PC-3 (cell line): ENCODE measurements at places on chromosomes 11 and 22. TPM values are rescaled to one million over a fixed set of nuclear protein-coding genes. Genes with fewer than 3 reads are reported as not detected.

The APOA5 gene
- not detected in 2 replicates for total RNA-seq

- no peaks in the 10 kb centered on the region for H3K36me3 ChIP-seq
- no peaks in the 10 kb centered on the region for H3K4me1 ChIP-seq
- H3K27me3 ChIP-seq = no peaks in the 10 kb centered on the region
These were observed 551.0 kb upstream of the ANO5 start for GRCh38 chr11:21641869-21642268.

- no peaks in the 10 kb centered on the region for H3K4me1 ChIP-seq
- DNase-seq = peak; percentile 65
- H3K4me3 ChIP-seq = no peak overlapping the region
- H3K36me3 ChIP-seq = no peaks in the 10 kb centered on the region
- H3K27me3 ChIP-seq = peaks cover 4% of the 10 kb centered on the region; the same call in 1 of the 2 replicates
These were observed 22.1 kb downstream of the GGTLC2 start for GRCh38 chr22:22666307-22667091.

- no peaks in the 10 kb centered on the region for H3K4me1 ChIP-seq
- H3K27ac ChIP-seq = no peak overlapping the region
- no peak overlapping the region for H3K4me3 ChIP-seq
These were observed 739.9 kb downstream of the FAM181B start for GRCh38 chr11:81993755-81994154.

DNA sequence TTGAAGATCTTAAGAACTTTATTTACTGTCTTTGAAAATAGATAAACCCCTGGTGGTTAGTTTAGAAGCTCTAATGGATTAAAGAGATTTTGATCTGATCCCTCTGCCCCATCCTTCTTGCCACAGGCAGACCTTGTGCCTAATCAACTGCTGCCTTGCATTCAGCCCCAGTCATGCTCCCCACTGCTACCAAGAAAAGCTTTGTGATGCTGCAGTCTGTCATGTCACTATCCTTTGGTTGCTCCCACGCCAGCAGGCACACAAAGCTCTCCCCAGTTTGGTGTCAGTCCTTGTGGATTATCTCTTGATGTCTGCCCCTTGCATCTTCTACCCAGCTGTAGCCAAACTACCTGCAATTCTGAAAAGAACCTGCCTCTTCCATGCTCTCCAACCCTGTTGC, 112.2 kb downstream of the MTNR1B start:
- H3K27me3 ChIP-seq = peaks cover 16% of the 10 kb centered on the region; the same call in 1 of the 2 replicates
- no peak overlapping the region for H3K4me3 ChIP-seq
- no peaks in the 10 kb centered on the region for H3K36me3 ChIP-seq
- peaks cover 10% of the 10 kb centered on the region; the same call in 1 of the 2 replicates for H3K4me1 ChIP-seq
- no peak overlapping the region for H3K27ac ChIP-seq

The AQP11 gene
- total RNA-seq = 2.2 and 3.1 TPM in 2 replicates

- DNase-seq = no peak
- H3K36me3 ChIP-seq = no peaks in the 10 kb centered on the region
- no peak overlapping the region for H3K4me3 ChIP-seq
- H3K4me1 ChIP-seq = no peaks in the 10 kb centered on the region
- no peak overlapping the region for H3K27ac ChIP-seq
- no peaks in the 10 kb centered on the region for H3K27me3 ChIP-seq
These were observed 634.3 kb downstream of the OPCML start for GRCh38 chr11:132898021-132898420.

GRCh38 chr11:12223771-12224536, 113.6 kb downstream of the MICAL2 start:
- peak; percentile 64 for DNase-seq
- peak overlapping the region; percentile 99 for H3K27ac ChIP-seq
- peaks cover 29% of the 10 kb centered on the region for H3K4me1 ChIP-seq
- peaks cover 31% of the 10 kb centered on the region for H3K36me3 ChIP-seq
- no peaks in the 10 kb centered on the region for H3K27me3 ChIP-seq

DNA sequence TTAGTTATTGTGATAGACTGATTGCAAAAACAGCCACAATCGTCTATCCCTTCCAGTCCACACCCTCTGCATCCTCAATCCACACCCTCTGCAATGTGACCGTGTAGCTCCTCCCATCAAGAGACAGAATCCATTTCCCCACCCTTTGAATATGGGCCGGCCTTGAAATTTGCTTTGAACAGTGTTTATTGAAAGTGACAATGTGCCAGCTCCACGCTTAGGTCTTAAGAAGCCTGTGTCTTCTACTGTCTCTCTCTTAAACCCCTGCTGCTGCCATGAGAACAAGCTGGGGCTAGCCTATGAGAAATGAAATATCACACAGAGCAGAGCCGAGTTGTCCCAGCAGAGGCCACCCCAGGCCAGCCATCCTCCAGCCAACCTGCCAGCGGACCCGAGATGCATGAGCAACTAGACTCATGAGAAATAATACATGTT, 22.3 kb upstream of the MICAL2 start:
- H3K4me3 ChIP-seq = no peak overlapping the region; the same call in 1 of the 2 replicates
- H3K27me3 ChIP-seq = no peaks in the 10 kb centered on the region
- peak overlapping the region; percentile 99 for H3K27ac ChIP-seq

- peaks cover 36% of the 10 kb centered on the region for H3K27me3 ChIP-seq
- no peaks in the 10 kb centered on the region for H3K4me1 ChIP-seq
- no peak overlapping the region for H3K27ac ChIP-seq
- no peak overlapping the region for H3K4me3 ChIP-seq
- DNase-seq = no peak
These were observed 41.2 kb downstream of the NTM start for GRCh38 chr11:131411636-131412035.

- no peaks in the 10 kb centered on the region for H3K27me3 ChIP-seq
- H3K27ac ChIP-seq = no peak overlapping the region
- DNase-seq = no peak
- H3K4me1 ChIP-seq = no peaks in the 10 kb centered on the region
- no peaks in the 10 kb centered on the region for H3K36me3 ChIP-seq
These were observed 92.6 kb upstream of the LIN7C start for GRCh38 chr11:27599217-27599616.

The ACCS gene
- total RNA-seq = 3.8 and 7.5 TPM in 2 replicates

- H3K36me3 ChIP-seq = no peaks in the 10 kb centered on the region
- DNase-seq = no peak
- H3K4me1 ChIP-seq = peaks cover 25% of the 10 kb centered on the region
- H3K27ac ChIP-seq = no peak overlapping the region
- no peaks in the 10 kb centered on the region for H3K27me3 ChIP-seq
These were observed 4.7 kb downstream of the KCNJ1 start for GRCh38 chr11:128862406-128862805.

The LYVE1 gene
- total RNA-seq = not detected in 2 replicates

GRCh38 chr11:123430721-123431497, 840 bp downstream of the GRAMD1B start:
- peaks cover 48% of the 10 kb centered on the region for H3K4me1 ChIP-seq
- H3K27ac ChIP-seq = peak overlapping the region; percentile 91
- 0 out of 2 replicates have a peak, but pooled peaks cover 5% of the 10 kb centered on the region for H3K36me3 ChIP-seq
- peak; percentile 72 for DNase-seq

The OR4X1 gene
- total RNA-seq = not detected in 2 replicates

DNA sequence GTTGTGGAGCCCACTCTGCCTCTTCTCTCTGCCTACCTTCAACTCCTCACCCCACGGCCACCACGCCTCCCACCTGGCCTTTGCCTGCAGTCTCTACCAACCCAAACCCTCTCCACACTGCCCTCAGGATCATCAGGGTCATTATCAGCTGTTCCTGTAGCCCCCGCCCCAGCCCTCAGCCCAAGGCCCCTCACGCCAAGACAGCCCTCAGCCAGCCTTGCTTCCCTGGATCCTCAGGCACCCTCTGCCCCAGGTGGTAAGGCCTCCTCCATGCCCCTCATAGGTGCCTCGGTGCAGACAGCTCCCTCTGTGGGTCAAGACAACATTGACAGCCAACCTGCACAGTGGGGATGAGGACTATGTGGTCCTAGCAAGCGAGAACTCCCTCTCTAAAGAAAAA, 1.7 kb downstream of the SBF1 start:
- H3K4me3 ChIP-seq = peak overlapping the region; percentile 84
- H3K27ac ChIP-seq = no peak overlapping the region
- DNase-seq = peak; percentile 36
- no peaks in the 10 kb centered on the region; the same call in 1 of the 2 replicates for H3K36me3 ChIP-seq
- no peaks in the 10 kb centered on the region for H3K27me3 ChIP-seq

The MYEOV gene
- 59.0 and 71.8 TPM in 2 replicates for total RNA-seq

The CCT8L2 gene
- total RNA-seq = not detected in 2 replicates

DNA sequence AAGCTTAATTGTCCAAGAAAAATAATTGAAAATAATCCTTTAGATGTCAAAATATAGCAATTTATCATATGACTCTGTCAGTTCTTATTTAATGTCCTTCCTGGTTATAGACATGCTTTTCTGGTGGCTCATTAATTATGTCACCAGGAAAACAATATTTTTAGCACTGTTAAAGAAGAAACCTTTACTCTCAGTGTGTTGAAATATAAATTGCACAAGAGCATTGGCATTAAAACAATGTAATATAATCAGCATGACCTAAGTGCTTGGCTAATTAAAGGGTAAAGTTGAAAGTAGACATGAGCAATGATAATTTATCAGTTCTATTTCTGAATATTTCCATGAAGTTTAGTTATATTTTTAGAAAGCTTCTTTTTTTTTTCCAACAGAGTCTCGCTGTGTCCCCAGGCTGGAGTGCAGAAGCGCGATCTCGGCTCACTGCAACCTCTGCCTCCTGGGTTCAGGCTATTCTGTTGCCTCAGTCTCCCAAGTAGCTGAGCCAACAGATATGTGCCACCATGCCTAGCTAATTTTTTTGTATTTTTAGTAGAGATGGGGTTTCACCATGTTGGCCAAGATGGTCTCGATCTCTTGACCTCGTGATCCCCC, 232.3 kb downstream of the JRKL start:
- H3K36me3 ChIP-seq = no peaks in the 10 kb centered on the region
- H3K4me3 ChIP-seq = no peak overlapping the region
- no peaks in the 10 kb centered on the region for H3K4me1 ChIP-seq
- peaks cover 37% of the 10 kb centered on the region for H3K27me3 ChIP-seq
- no peak for DNase-seq
- no peak overlapping the region for H3K27ac ChIP-seq

- peak; percentile 90 for DNase-seq
- peak within 1 kb of the TSS; percentile 97 for H3K27ac ChIP-seq
- no peaks in the 10 kb centered on the region for H3K27me3 ChIP-seq
- H3K4me1 ChIP-seq = peaks cover 47% of the 10 kb centered on the region
- no peaks in the 10 kb centered on the region for H3K36me3 ChIP-seq
These were observed at the start of gene LPXN for GRCh38 chr11:58575377-58576020. TSS of gene LPXN (minus strand) at chr11:58575856. CDS start at chr11:58575772, 84 bp downstream.

GRCh38 chr11:57049749-57050148, 61.0 kb downstream of the OR5AK2 start:
- DNase-seq = no peak
- H3K4me1 ChIP-seq = no peaks in the 10 kb centered on the region
- H3K27me3 ChIP-seq = peaks cover 22% of the 10 kb centered on the region
- H3K27ac ChIP-seq = no peak overlapping the region

DNA sequence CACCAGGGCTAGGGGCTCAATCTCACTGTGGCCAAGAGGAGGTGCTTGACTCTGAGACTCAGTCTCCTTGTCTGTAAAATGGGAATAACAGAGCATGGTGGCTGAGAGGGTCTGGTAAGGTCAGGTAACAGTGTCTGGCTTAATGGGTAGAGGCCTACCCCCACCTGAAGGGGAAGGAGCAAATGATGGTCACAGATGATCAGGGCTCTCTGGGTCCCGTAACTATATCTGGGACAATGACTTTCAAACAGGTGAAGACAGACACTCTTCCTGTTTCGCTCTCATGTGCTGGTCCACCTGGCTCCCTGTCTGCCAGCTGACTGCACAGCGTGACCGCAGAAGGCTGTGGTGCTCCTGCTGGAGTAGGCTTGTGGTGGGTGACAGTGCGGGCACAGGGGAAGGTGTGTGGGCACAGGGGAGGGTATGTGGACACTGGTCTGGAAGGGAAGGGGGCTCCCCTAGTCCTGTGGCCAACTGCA, 4.0 kb downstream of the A4GALT start:
- H3K4me1 ChIP-seq = no peaks in the 10 kb centered on the region
- no peak overlapping the region for H3K4me3 ChIP-seq
- H3K36me3 ChIP-seq = no peaks in the 10 kb centered on the region
- H3K27ac ChIP-seq = no peak overlapping the region

DNA sequence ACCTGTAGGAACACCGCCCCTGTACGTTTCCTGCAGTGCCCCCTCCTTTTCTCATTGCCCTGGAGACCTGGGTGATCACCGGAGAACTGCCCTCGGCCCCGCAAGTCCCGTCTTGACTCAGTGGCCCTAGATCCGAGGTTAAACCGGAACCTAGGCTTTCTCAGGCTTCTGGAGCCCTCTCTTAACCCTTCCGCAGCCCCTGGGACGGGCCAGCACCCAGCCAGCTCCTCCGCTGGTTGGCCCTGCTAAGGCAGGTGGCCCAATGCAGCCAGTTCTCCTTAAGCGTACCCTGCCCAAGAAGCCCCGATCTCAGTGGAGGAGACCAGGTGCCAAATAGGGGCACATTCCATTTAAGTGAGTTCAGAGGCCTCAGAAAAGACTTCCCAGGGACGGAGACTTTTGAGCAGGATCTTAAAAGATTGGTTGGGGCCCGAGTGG, 776 bp downstream of the NLRX1 start:
- peak; percentile 72 for DNase-seq
- peaks cover 22% of the 10 kb centered on the region for H3K4me1 ChIP-seq

GRCh38 chr11:76567261-76567660, 103.3 kb downstream of the LRRC32 start:
- H3K36me3 ChIP-seq = no peaks in the 10 kb centered on the region
- no peaks in the 10 kb centered on the region for H3K27me3 ChIP-seq
- no peaks in the 10 kb centered on the region for H3K4me1 ChIP-seq

GRCh38 chr11:22343371-22344032, 5.3 kb downstream of the SLC17A6 start:
- H3K36me3 ChIP-seq = no peaks in the 10 kb centered on the region
- no peak overlapping the region for H3K27ac ChIP-seq
- peaks cover 83% of the 10 kb centered on the region for H3K27me3 ChIP-seq
- DNase-seq = no peak

GRCh38 chr22:46618667-46619066, 1.5 kb upstream of the GRAMD4 start:
- no peaks in the 10 kb centered on the region for H3K36me3 ChIP-seq
- DNase-seq = no peak
